AG04449 (cell line): ENCODE measurements at places on chromosomes 13 and 19.

DNA sequence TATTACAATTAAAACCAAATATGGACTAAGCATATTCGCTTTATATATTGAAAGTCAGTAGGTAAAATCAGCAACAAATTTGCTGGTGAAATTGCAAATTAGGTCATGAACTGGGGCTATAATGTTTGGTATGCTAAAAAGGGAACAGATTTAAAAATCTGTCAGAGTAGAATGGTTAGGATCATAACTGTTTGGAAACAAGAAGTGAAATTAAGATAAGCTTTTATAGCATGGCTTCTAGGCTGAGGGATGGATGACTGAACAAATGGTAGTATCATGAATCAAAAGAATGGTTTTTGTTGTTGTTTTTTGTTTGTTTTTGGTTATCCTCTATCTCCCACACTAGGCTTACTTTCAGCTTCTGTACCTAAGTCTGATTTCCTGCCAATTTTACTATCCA is 1090.4 kb downstream of the PCDH9 start:
- DNase-seq, result no peak

GRCh38 chr13:111278258-111278657 is 42.2 kb upstream of the TEX29 start:
- DNase-seq, result no peak

DNA sequence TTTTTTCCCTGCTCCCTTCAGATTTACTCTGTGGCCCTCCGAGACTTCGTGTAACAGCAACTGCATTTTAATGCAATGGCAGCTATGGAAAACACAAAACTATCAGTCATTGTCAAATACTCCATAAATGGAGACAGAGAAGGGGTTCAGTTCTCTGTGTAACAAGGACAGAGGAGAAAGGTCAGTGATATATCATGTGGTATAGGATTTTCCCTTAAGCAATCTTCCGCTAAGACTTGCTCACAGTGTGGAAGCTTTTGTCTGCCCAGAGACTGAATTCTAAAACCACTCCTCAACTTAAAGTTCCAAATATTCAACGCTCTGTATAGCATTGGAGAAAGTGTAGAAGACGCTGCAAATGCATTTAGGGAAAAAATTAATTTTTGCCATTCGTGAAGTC is 111.3 kb upstream of the EDNRB start:
- no peak for DNase-seq

DNA sequence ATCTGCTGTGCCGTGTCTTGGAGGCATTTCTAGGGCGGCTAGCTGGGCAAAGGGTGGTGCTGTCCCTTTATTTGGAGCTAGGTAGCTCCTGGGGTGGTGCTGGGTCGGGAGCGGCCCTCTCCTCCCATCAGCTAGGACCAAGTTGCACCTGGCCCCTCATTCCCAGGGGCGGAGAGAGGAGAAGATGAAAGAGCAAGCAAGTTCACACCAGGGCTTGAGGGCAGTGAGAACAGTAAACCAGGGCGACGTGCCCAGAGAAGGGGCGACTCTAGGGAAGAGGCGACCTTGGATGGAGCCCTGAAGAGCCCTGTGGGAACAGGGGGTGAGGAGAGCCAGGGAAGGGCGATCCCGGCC is 17.0 kb upstream of the KCNN1 start:
- no peak for DNase-seq

GRCh38 chr19:16351133-16351809 is 26.6 kb downstream of the KLF2 start:
- no peak for DNase-seq

DNA sequence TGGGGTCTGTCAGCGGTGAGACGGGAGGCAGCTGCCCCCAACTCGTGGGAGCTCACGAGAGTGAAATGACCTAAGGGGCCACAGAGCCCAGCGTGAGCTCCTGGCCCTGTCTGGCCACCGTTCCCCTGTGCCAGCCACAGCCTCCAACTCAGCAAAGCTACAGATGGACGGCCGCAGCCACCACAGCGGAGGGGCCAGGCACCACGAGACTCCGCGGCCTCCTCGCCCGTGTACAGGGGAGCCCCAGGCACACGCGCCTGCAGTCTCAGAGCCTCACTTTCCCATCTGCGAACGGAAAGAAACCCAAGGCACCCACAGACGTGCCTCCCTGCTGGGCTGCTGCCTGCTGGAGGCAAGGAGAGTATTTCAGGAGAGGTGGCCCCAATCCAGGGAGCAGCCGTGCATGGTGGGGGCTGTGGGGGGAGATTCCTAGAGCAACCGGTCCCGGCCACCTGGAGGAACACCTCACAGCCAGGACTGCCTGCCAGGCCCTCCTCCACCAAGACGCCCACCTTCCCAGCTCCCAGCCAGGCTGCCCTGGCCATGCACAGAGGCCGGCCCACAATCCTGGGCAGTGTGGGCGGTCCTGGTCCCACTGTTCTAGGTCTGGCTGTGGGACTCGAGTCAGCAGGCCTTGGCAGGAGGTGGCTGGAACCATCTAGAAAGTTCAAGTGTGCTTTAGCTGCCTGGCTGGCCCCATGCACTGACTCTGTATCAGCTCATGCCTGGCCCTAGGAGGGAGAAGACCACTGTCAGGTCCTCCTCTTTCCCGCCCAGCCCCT is 1.9 kb downstream of the MKNK2 start:
- DNase-seq, result no peak

DNA sequence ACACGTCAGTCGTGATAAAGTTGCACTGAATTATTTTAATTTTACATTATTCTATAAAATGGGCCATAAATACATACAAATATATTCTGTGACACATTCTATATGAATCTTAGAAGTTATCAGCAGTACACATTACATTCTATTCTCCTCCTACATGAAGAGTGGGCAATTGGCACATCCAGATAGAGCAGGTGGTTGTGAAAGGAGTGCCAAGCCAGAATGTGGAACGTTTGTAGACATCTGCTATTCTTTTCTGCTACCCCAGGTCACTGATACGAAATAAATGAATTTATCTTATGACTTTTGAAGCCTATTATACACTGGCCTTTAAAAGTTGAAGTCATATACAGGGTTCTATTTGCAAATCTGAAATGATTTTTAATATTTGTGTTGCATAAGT is 373.2 kb downstream of the PCDH17 start:
- DNase-seq, result no peak

GRCh38 chr19:41616792-41617621 is 9.9 kb downstream of the CEACAM4 start:
- DNase-seq, result no peak

GRCh38 chr19:46251416-46251815 is 21.9 kb downstream of the IGFL1 start:
- DNase-seq, result no peak

- DNase-seq, result no peak
Observed at GRCh38 chr13:94087100-94087499, 392.4 kb downstream of the DCT start.

DNA sequence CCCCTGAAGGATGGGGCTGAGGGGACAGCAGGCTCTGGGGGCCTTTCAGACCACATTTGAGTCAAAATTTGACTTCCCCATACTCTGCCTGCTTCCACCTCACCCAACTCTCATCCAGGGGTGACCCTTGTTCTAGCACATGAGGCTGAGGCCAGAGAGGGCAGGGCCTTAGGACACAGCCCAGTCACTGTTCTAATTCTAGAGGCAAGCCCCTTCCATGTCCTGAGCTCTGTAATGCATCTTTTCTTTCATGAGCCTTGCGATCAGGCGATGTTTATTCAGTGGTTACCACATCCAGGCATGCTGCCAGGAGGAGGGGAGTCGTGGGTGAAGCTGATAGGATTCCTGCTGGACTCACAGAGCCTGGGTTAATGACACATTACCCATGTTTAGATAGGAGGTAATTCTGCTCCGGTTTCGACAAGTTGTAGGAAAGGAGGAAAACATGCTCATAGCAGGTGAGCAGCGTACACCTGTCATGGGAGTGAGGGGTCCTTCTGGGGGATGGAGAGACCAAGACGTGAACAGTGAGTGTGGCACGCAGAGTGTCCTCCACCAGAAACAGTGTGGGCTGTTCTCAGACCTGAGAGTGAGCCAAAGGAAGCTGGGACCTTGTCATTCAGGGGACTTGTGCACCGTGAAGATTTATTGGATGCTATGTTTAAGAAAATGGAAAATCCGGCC is 9.3 kb downstream of the RPS9 start:
- peak; percentile 87 for DNase-seq

GRCh38 chr13:58804832-58805231 is 1173.3 kb downstream of the PCDH17 start:
- DNase-seq, result no peak

DNA sequence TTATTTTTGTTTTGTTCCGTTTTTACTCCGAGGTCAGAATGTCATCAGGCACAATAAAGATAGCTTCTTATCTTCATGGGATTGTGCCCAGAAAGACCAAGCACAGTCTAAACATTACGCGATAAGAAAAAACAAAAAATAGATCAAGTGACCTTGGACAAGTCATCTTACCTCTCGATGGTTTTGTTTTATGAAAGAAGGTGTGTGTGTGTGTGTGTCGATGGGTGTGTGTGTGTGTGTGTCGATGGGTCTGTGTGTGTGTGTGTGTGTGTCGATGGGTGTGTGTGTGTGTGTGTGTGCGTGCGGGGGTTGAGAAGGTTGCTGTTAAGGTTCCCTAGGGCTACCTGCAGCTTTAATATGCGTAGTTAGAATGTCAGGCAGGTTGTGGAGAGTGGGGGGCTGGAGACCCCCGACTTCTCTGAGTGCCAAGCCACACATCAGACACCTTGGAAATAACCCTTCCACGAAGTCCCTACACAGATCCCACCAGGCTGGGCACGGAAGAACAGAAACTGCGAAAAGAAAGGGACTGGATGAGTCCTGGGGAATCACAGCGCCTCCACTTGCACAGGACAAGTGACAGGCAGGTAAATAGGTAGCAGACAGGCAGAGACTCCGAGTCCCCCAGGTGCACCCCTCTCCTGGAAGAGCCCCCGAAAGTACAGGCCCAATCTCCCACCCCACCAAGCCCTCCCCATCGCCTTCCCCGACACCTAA is 458 bp upstream of the ATP8A2 start:
- no peak for DNase-seq

DNA sequence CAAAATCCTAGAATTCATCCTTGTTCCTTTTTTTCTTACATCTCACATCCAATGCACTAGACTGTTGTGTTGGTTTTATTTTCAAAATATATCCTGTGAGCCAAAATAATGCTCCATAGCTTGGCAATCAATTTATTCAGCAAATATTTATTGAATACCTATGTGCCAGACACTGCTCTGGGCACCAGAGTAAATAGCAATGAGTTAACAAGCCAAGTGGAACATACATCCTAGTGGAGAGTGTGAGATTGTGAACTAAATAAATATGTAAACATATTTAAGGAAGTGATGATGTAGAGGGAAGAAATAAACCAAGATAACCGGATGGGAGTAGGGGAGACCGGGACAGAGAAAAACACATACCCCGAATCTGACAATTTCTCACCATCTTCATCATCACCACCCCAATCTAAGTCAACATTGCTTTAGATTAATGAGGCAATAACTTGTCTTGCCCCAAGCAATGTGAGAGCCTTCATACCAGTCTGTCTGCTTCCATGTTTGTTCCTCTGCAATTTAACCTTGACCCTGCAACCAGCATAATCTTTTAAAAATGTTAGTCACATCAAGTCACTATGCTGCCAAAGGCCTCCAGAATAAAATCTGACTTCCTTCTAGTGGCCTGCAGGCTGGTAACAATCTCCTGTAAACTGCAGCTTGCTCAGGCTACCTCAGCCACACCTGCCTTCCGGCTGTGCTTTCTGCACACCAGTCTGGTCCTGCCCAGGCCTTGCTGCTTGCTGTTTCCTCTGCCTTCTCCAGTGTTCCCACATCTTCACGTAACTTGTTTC is 199.2 kb downstream of the DLEU7 start:
- no peak for DNase-seq

- no peak for DNase-seq
Observed at GRCh38 chr19:49117677-49118564, 1.0 kb downstream of the C19orf73 start.

GRCh38 chr13:43171489-43171888 is 148.1 kb downstream of the DNAJC15 start:
- no peak for DNase-seq

DNA sequence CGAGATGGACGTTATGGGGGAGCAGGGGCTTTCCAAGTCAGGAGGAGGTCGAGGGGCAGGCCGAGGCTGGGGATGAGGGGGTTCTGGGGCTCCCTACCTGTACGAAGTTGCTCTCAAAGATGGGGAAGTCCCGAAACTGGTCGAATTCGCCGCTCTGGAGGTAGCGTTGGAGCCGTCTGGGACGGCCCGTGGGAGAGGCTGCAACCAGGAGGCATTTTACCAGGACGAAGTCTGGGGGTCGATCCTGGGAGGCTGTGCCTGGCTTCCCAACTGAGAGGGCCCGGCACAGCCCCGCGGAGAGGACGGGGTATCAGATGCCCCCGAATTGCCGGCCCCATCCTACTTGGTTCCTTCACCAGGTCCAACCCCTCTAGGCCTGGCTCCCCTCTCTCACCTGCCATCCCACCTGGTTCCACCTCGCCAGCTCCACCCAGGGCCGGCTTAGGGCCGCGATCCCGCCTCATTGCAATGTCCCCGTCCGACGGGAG is 527 bp upstream of the EMC10 start:
- DNase-seq, result no peak

- DNase-seq, result no peak
Observed at GRCh38 chr19:656751-657559, 6.1 kb downstream of the RNF126 start.

DNA sequence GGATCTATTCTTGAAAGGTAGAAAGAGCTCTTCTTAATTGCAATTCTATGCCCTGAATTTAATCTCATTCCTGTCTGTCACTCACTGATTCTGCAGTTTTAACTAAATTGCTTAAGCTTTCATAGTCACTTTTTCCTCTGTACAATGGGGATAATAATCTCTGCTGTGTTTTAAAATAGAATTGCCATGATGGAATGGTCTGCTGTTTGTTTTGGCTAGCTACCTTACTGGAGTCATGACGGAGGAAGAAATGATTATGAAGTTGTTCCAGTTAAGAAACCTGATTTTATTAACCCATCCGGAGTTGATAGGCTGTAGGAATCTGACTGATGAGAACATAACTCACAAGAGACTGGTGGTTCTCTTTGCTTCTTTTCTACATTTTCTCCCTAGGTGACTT is 54.9 kb upstream of the ITM2B start:
- no peak for DNase-seq

DNA sequence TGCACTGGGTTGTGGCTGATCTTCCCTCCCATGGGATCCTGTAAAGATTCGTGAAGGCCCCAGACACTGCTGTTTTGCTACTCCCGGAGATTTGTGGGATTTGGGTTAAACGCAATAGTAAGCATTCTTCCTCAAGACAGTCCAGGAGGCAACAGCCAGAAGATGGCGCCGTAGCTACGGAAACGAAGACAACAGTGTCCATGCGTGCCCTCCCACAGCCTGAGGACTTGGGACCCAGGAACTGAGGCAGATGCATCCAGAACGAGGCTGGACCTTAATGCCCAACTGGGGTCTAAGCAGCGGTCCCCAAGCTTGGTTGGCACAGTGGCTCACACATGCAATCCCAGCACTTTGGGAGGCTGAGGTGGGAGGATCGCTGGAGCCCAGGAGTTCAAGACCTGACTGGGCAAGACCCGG is 57.6 kb upstream of the ZNF507 start:
- no peak for DNase-seq

GRCh38 chr13:110309661-110310524 is 2.8 kb downstream of the COL4A2 start:
- DNase-seq, result no peak
